ENCODE measurements at places on chromosomes 5 and 9.
A peak's percentile ranks its signal among the peaks of the same experiment; 100 is the strongest.

DNA sequence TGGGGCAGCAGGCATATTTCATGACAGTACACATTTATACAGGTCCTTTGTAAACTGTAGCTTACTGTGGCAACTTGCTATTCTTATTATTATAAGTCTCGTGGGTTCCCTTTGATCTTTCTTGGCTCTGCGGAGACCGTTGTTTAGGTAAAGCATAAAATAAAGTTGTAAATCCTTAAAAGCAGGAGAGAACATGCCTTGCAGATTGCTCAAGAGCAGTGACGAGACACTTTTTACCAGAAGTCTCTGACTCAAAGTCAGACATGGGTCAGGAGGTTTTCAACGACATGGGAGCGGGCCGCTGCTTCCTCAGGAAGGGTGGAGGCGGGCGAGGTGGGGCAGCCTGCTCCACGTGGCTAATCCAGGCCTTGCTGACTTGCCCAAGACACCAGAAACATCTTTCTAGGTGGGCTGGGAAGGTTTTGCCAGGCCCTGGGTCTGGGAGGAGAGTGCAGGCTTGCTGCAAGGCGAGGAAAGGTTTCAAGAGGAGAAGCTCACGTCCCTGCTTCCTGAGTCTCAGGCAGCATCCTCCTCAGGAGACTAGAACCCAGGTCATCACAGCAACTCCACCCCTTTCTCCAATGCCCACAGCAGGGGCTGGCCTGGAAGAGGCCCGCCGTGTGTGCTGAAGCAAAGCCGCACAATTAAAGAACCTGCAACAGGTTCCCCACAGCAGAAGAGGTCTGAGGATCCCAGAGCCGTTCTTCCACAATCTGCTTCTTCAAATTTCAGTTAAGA lies 6.5 kb downstream of the TBC1D2 start:
- no peak for DNase-seq

DNA sequence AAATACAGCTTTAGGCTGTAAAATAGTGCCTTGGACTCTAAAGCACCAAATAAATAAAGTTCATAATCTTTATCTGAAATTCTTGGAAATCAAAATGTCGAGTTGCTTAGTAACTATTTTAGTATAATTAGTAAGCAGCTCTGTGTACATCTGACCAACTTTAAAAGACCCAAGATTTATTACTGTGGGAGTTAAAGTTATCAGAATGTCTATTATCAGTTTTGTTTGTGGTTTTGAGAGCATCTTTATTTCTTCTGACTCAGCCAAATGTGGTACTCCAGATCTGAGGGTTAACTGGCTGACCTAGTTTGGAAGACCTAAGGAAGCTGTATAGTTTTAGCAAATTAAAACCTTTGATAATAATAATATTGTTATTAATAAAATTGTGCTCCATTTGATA lies 81.2 kb downstream of the PRLR start:
- DNase-seq: no peak

DNA sequence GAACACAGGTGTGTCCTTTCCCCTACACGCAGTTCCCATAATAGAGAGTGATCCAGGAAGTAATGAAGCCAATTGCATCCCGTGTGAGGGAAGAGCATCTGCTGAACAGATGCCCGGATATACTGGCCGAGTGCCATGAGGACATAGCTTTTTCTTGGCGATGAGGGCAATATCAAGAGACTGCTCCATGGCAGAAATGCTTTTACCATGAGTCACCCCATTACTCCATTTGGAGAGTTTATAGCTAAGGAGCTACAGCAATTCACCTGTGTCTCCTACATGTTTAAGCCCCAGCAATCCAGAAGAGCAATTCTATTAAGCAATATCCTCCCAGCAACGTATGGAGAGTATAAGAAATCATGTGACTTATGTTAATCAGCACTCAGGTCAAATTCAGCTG lies 222.0 kb upstream of the KLF4 start:
- DNase-seq: no peak

DNA sequence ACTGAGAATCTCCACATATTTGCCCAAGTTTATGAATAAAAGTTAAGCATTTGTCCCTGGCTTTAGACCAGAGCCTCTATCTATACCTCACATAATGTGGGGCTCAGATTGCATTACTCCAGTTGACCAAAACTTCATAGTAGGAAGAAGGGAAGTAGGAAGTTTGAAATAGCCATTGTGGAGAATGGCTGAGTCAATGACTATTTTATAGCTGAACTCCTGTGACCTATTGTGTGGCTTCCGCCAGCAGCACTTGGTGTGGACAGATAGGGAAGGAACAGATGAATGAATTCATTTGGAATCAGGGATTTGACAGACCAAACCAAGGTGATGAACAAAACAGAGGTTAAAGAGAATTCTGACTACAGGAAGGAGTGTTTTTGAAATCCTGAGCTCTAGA lies 92.9 kb upstream of the LPAR1 start:
- no peak for DNase-seq

- DNase-seq: no peak
Measured at GRCh38 chr5:170365831-170366230, 23.3 kb downstream of the KCNMB1 start.

DNA sequence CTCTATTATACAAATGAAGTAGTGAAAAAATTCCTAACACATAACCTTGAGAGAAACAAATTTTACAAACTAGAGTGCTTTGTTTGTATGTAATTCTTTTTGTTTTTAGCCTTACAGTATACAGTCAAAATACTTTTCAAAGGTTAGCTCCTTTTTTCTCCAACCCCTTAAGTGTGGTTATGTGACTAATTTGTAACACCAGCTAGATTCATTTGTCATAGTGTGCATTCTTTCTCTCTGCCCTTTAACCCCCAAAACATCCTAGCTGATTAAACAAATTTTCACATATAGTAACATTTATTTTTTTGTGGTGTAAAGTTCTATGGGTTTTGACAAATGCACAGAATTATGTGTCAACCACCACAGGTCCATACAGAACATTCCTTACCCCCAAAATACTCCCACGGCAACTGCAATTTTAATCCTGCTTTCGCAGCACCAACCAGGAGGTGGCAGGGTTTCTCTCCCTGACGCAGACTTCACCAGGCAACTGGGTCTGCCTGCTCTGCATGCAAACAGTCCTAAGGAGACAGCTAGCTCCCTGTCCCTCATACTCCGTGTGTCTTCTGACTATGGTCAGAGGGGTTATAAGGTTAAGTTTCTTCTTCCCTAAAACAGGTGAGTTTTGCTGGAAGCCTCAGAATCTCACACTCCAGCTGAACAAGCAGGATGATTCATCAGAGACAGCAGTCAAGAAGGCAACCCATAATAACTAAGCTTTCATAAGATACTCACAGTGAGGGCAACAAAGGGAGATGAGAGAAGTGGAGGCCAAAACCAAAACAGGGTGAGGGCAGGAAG lies 44.5 kb upstream of the NR5A1 start:
- DNase-seq: peak; percentile 38

DNA sequence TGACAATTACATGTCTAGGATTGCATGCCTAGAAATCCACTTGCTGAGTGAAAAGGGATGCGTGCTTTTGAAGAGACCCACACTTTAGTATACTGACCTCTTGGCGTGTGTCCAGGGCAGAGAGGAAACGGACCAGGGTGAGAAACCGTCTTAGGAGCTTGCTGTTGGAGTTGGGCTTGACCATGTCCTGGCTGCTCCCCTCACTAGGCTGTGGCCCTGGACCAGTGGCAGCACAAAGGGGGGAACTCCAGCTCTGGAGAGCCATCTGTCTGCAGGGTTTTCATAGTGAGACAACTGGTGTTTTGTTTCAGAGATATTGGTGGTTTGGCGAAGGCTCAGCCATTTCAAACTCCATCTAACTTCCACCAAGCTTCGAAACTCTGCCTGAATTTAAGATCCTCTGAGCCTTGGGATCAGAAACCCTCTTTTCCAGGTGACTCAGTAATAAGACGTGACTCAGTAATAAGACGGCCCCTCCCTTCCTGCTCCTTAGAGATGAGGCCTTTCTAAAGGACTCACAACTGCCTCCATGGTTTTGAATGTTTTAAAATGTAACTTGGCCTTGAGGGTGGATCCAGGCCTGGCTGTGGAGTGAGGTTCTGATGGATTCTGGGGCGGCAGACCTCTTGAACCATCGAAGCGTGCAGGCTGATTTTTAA lies 165.8 kb downstream of the MELK start:
- DNase-seq: no peak

DNA sequence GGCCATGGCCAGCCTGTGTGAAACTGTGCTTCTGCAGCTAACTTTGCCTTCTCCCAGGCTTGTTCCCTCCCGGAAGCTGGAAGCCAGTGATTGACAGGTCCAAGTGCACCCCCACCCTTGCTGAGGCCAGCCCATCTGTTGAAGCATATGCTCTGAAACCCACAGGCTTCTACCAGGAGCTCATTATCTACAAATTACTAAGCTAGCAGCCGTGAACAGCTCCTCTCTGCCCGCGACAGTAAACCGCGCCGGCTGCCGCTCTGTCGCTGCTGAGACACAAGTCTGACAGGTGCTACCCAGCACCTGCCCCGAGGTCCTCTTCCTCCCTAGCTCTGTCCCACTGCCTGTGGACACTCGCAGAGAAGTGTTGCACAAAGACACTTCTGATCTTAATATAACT lies 490.9 kb downstream of the GADD45G start:
- no peak for DNase-seq

GRCh38 chr9:91900055-91900796 lies 49.8 kb downstream of the ROR2 start:
- DNase-seq: no peak

- no peak for DNase-seq
Measured at GRCh38 chr5:18745042-18745987, 1111.1 kb downstream of the TAF11L14 start.

GRCh38 chr9:36793277-36793676 lies 220.6 kb downstream of the MELK start:
- no peak for DNase-seq
